ENCODE measurements at places on chromosomes 1 and 21.

- DNase-seq = no peak
Measured at GRCh38 chr1:232880354-232880753, 70.1 kb upstream of the NTPCR start.

- DNase-seq = no peak
Measured at GRCh38 chr1:89590341-89591080, 42.4 kb upstream of the LRRC8C start.

DNA sequence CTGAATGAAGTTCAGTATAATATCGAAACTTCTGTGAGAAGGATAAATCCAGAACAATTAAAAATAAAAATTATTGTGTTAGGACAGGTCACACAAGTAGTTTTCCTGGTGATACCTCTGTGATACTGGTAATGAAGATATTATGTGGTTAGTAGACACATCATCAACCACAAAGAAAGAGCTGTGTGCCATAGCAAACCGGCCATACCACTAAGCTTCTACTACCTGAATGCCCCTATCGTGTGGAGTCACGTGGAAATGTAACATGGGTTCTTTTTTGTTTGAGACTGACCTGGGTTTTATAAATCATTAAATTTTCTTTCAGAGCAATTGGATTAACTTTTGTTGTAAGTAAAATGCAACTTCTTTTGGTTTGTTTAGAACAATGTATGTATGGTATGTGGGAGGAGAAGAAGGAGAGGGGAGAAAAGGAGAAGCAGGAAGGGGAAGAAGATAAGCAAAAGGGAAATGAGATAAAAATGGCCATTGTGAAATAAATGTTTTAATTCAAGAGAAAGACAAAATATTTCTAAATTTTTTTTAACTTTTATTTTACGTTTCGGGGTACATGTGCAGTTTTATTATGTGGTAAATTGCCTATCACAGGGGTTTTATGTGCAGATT is 58.2 kb upstream of the LRRC8B start:
- DNase-seq = no peak

DNA sequence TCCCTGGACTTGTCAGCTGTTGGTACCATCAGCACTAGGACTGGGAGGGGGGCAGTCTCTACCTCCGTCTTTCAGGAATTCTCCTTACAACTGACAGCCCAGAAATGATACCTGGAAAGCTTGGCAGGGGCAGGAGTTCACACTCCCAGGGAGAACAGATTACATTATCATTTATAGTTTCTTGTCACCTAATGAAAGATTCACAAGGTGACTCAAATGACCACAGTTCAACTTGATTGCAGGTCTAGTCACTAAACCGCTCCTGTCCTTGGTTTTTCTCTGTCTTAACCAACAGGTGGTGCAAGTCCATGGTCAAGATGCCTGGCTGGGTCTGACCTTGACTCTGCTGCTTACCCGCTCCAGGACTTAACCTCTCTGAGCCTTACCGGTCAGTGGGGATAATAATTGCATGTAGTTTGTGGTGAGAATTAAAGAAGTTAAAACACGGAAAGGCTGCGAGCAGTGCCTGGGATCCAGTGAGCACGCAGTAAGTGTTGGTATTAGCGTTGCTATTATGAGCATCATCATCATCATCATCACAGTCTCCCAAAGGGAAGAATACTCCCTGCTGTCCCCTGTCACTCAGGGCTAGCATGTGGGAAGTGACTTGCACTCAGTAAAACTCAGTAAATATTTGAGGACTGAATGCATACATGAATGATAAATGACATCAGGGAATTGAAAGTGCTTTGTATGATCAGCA is 125.3 kb upstream of the CD34 start:
- DNase-seq = no peak

DNA sequence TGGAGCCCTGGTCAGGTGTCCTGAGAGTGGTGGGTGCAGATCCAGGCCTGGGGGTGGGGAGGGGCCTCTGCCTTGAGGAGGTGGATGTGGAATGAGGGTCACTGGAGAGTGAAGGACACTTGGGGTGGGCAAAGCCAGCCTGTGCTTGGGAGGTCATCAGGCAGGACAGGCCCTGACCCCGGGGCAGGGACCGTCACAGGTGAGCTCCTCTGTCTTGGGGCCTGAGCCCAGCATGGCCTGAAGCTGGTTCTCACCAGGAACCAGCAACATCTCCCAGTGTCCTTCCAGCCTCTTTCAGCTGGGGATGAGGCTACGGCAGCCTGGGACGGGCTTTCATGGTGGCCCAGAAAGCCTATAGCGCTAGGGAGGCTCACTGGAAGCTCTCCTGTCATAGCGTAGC is 831 bp upstream of the KRTAP10-2 start:
- no peak for DNase-seq

DNA sequence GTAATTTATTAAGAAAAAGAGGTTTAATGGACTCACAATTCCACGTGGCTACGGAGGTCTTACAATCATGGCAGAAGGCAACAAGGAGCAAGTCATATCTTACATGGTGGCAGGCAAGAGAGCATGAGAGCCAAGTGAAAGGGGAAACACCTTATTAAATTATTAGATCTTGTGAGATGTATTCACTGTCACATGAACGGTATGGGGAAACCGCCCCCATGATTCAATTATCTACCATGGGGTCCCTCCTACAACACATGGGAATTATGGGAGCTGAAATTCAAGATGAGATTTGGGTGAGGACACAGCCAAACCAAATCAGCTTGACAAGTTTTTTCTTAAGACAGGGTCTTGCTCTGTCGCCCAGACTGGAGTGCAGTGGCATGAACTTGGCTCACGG is 14.3 kb downstream of the DAP3 start:
- DNase-seq = no peak

GRCh38 chr21:33345751-33346238 is 21.0 kb downstream of the IFNAR1 start:
- no peak for DNase-seq

GRCh38 chr1:83818916-83819315 is 180.0 kb downstream of the TTLL7 start:
- no peak for DNase-seq

DNA sequence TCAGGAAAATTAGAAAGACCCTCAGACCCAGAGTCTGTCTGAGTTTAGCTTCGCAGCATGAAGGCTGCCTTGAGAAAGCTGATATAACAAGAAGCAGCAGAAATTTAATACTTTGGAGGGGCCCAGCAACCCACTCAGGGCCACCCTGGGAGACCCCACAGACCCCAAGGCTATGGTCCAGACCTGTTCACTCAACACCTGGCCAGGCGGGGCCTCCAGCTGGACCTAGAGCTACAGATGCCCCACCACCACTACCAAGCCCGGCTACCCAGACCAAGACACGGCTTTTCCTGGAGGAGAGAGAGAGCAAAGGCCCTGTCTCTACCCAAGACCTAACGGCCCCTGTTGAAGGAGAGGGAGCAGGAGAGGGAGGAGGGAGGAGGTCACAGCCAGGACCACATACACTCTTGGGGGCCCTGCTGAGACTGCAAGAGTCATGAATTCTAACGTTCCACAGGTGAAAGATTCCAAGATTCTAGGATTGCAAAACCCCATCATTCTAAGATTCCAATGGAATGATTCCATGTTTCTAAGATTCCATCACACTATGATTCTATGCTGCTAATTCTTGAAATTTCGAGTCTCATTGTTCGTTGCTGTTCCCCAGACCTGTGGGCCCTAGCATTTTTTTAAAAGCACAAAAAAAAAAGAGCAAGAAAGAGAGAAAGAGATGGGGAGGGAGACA is 53.2 kb downstream of the LACTBL1 start:
- no peak for DNase-seq

- DNase-seq = no peak
Measured at GRCh38 chr1:231413749-231414082, 8.4 kb downstream of the EGLN1 start.

GRCh38 chr1:199728345-199728744 is 299.2 kb upstream of the NR5A2 start:
- DNase-seq = no peak

DNA sequence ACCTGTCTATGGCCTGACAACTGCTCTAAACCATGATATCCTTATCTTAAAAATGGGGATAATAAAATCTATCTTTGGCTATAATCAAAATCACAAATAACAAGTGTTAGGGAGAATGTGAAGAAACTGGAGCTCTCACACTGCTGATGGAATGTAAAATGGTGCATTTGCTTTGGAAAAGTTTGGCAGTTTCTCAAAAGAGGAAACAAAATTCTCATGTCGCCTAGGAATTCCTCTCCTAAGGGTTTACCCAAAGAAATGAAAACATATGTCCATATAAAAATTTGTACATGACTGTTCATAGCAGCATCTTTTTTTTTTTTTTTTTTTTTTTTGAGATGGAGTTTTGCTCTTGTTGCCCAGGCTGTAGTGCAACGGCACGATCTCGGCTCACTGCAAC is 64.3 kb downstream of the ZNF281 start:
- no peak for DNase-seq

DNA sequence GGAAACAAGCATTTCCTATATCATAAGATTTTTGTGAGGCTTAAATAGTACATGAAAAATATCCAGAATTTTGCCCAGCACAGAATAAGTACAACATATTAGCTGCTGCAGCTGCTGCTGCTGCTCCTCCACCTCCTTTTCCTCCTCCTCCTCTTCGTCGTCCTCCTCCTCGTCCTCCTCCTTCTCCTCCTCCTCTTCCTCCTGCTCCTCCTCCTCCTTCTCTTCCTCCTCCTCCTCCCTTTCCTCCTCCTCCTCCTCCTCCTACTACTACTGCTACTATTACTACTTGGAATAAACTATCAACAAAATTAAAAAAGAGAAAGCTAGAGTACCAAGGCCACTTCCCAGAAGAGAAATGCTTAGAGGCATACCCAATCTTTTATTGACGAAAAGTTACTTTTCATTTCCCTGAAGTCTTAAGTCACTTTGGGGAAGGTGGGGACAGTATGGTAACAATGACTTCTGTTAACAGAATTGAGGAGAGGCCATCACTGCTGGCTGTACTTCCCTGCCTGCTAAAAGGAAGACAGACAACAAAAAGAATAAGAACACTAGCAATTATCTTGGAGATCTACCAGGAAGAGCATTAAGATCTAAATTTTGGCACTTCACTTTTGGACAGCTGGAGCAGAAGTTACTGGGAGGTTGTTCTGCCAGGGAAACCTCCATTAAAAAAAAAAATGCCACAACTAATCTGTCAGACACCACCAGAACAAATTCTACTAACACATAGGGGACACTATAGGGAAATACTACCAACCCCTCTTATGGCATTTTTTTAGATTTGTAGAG is 7.1 kb downstream of the DENND1B start:
- no peak for DNase-seq

- DNase-seq = no peak
Measured at GRCh38 chr21:41397471-41397891, 28.6 kb upstream of the MX1 start.

- DNase-seq = no peak
Measured at GRCh38 chr1:193741228-193741627, 554.8 kb upstream of the B3GALT2 start.

DNA sequence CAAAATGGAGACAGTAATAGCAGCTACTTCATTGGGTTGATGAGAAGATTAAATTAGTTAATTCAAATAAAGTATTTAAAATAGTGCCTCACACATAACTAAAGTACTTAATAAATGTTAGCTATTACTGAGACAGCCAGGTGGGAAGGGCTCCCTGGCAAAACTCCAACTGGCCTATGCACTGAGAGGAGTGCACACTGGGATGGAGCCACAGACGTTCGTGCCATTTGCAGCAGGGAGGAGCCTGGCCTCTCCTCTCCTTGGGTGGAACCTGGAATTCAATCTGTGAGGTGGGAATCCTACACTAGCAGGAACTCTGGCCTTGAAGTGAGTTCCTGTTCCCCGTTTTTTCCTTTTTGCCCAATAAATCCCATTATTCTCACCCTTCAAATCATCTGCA is 28.1 kb downstream of the SLC5A9 start:
- DNase-seq = no peak

GRCh38 chr21:20215959-20216358 is 782.2 kb upstream of the NCAM2 start:
- DNase-seq = no peak

- DNase-seq = no peak
Measured at GRCh38 chr1:193979219-193979618, 792.8 kb upstream of the B3GALT2 start.

DNA sequence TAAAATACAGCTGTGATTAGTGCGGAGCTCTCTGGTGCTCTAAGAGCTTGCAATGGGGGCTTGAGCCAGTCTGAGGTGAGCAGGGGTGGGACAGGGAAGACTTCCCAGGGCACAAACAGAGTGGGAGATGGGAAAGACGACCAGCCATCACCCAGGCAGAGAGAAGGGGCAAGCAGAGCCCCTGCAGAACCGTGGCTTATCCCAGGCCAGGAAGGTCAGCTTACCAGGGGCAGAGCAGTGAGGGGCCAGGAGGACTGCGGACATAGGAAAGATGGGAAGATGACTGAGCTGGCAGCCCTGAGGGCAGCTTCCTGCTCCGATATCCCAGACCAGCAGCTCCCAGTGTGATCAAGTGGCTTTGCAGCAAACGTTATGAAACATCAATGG is 55.4 kb upstream of the IFFO2 start:
- DNase-seq = no peak

DNA sequence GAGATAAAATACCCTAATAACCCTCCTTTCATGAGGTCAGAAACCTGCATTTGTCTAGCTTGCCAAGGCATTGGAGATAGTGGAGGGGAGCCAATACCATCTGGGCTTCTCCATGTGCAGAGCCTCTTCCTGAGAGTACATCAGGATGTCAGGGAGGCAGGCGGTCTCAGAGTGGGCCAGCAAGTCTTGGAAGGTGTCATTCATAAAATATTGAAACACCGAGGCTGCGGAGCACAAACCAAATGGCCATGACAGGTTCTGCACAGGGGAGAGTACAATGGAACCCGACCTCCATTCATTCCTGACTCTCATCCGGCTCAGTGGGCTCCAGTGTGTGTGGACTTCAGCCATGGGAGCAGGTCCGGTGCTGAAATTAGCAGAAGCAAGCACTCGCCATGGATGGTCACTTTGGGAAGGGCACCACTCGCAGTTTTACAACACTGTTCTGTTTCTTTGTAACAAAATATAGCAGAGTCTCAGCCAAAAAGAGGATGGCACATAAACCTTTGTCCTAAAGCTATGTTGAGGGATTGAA is 446.6 kb downstream of the SIPA1L2 start:
- peak; percentile 42 for DNase-seq

DNA sequence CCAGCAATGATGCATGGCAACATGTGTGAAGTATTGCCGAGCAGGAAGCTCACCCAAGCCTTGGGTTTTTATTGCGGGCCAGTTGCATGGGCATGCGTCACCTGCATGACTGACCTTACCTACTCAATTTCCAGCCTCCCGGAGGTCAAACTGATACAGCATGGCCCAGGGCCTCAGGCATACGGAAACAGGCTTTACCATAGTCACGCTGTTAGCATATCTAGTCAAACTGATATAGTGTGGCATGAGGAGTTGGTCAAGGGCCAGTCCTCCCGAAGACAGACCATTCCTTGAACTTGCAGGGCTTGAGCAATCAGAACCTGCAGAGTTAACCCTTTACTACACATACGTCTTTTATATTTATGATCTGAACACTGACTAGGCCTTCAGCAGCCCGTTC is 6.4 kb upstream of the DUSP12 start:
- DNase-seq = no peak

- DNase-seq = no peak
Measured at GRCh38 chr21:39484711-39485276, 33.0 kb downstream of the SH3BGR start.

DNA sequence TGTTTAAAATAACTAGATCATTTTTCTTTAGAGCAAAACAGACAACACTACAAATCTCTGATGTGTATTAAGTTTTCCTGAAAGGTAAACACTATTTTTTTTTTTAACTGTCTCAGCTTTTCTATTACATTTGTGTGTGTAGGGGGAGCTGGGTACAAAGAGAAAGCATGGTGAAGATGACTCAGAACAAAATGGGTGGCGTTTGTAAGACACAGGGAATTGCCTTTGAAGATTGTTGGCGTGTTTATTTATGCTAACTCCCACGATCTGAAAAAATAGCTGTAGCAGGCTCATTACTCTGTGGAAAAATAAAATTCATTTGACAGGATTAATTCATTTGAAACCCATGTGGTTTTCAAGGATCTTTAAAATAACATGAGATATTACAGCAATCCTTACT is 285.1 kb downstream of the RYR2 start:
- DNase-seq = no peak
